ENCODE measurements at places on chromosomes 5 and 9.

- no peak for DNase-seq
Observed at GRCh38 chr5:114116981-114117380, 244.9 kb upstream of the KCNN2 start.

GRCh38 chr5:75648712-75649111 lies 37.5 kb downstream of the ANKDD1B start:
- no peak for DNase-seq

DNA sequence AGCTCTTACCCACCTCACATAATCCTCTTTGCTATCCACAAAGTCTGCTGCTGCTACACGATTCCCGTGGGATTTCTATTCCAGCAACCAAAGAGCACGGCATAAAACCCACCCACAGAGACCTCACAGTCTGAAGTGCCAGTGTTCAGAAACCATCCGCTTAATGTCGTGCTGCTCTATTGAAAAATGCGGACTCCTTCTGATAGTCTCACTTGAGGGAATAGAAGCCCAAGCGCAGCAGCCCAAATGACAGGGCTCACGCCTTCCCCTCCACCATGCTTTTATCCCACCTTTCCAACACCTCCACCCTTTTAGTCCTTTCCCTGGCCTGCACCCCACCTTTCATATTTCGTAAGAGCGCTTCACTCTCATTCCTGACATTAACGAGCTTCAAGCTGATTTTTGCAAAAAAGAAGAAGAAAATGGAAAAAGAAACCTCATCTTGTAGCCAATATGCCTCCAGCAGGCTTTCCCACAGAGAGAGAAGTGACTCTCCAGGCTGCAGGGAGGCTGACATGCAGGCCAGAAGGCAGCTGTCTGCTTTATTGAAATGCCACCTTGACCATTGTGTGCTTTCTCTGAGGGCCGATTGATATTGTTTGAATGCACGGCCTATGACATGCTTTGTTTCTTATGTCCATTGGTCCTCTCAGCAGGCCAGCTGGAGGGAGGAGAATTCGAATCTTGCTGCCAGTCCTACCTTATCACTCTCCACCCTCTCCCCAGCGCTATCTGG lies 70.6 kb upstream of the PCSK1 start:
- no peak for DNase-seq

- no peak for DNase-seq
Observed at GRCh38 chr5:170339780-170340167, 42.2 kb upstream of the LCP2 start.

- no peak for DNase-seq
Observed at GRCh38 chr5:118647587-118647986, 340.8 kb downstream of the DTWD2 start.

GRCh38 chr5:147436596-147436995 lies 73.3 kb downstream of the DPYSL3 start:
- DNase-seq: no peak

DNA sequence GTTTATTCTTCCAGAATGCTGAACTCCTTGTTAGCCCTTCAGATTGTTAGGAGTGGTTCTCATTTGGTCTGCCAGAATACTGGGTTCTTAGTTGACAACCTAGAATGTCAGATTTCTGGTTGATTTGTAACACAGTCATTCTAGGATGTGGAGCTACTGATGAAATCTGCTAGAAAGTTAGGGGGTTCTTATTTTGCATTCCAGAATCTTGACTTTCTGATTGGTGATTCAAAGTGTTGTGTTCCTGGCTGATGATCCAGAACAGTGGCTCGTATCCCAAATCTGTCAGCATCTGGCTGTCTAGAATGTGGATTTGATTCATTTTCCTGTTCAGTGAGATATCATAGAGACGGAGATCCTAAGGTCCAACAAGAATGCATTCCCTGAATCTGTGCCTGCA lies 21.9 kb downstream of the PTGS1 start:
- no peak for DNase-seq

GRCh38 chr9:115653171-115653606 lies 500.4 kb upstream of the PAPPA start:
- no peak for DNase-seq

GRCh38 chr9:127716412-127716811 lies 533 bp downstream of the TTC16 start:
- no peak for DNase-seq

GRCh38 chr5:140005145-140005591 lies 37.9 kb downstream of the NRG2 start:
- DNase-seq: no peak

DNA sequence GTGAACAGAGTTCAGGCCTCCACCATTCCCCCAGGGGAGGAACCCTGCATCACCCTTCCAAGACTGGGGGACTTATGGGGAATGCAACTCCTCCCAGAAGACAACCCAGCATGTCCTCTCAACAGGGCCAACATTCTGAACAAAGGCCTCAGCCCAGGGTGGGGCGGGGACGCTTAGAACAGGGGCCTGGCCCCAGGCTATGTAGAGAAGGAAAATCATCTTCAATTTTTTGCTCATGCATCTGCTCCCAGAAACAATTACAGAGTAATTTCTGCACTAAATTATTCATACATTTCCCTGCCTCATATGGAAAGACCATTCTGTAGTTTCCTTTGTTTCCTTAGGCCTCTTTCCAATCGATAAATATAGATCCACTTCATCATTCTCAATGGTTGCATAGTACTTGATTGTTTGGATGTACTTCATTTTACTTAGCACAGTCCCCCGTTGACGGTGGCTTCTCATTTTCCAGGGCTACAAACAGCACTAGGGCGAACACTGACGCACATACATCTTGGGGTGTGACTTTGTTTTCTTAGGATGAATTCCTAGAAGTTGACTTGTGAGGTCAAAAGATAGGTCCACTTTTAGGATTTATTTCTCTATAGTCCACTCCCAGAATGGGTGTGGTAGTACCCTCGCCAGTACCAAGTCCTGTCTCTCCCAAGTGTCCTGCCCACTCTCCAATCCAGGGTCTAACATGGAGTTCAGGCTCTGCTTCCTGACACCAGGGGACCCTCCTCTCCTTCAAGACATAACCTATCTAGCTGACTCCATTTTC lies 27.2 kb upstream of the SMU1 start:
- DNase-seq: no peak

DNA sequence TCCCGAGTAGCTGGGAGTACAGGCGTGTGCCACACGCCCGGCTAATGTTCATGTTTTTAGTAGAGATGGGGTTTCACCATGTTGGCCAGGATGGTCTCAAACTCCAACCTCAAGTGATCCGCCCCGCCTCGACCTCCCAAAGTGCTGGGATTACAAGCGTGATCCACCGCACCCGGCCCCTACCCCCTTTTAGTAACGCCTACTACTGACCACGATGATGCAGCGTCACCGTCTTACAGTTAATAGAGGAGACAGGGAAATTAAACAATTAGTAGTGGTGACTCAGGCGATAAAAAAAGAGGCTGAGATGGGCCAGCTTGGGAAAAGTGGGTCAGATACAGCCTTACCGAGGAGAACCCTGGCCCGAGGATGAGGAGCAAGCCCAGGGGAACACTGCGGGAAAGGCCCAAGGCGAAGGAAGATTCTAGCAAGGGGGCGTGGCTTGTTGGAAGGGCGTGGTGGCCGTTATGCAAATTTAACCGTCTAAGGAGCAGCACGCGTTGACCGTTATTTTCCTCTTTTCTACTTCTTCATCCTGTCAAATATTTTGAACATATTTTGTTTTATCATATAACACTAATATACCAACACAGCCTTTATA lies 1.6 kb upstream of the SETX start:
- no peak for DNase-seq

DNA sequence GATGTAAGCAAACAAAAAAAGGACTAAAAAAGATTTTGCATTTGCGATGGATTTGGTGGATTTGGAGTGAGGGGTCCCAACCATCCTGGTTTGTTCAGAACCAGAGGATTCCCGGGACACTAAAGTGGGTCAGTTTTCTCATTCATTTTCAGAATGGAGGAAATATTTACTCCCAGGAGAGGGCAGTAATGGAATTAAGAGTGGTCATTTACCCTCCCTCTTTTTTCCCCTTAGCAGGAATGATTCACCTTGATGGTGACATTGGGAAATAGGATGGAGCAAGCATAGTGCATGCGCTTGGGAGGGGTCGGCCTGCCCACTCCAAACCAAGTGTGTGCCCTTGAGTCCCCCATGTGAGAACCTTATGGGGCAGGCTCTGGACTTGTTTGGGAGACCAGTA lies 164.2 kb upstream of the PUM3 start:
- no peak for DNase-seq

Data from stimulated activated CD8-positive, alpha-beta memory T cell treated with anti-CD3 and anti-CD28 coated beads, Interleukin-4, amount 100 ng/mL, for 4 hours (primary cell).